ENCODE measurements at places on chromosomes 12 and 14.
A peak's percentile ranks its signal among the peaks of the same experiment; 100 is the strongest.

DNA sequence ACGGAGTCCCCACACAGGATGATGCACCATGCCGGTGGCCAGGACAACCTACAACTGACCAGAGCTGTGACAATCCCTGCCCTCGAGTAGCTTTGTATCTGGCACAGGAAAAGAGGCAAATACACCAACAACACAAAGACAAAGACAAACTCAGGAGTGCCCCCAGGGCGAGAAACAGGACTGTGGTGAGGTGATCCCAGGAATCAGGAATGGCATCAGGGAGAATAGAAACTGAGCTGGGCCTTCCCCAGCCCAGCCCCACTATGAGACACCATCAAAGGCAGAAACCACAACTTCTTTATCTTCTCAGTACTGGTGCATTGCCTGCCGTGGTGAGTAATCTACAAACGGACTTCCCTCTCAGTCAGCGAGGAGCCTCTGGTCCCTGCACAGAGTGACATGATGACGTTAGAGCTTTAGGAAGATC is 157.7 kb downstream of the TTC7B start:
- no peak for DNase-seq

GRCh38 chr12:114894076-114894475 is 210.1 kb upstream of the TBX3 start:
- DNase-seq, result no peak

DNA sequence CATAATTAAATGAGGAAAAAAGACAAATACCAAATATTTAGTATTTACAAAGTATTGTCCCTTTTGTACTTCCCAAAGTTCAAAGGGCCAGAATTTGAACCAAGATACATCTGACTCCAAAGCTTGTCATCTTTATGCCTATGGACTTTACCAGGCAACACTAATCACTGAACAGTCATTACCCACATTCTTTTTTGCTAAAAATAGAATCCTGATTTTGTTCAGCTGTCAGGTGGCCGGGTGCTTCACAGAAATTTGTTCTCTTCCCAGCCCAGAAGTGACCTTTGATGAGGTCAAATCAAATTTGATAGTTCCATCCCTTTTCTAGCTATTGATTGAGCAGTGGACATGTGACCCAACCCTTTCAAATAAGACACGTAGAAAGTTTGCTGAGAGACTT is 121.6 kb downstream of the LLPH start:
- no peak for DNase-seq

GRCh38 chr12:105092336-105092735 is 8.1 kb upstream of the ALDH1L2 start:
- DNase-seq, result no peak

- no peak for DNase-seq
Measured at GRCh38 chr12:53695152-53696145, 19.6 kb upstream of the ATP5MC2 start.

DNA sequence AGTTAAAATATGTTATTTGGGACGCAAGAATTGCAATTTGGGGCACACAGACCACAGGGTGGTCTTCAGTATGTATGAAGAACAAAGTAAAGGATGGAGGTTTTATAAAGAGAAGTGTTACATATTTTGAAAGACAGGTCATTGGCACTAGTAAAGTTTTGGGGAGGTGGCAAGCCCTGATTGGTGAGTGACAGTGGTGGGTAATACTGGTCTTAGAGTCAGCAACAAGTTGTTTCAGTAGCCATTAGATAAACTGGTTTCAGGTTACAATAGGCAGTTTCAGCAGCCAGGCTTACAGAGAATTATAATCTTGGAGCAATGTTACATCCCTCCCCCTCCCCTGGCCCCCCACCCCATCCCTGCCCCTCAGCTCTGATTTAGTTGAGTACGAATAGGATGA is 17.5 kb downstream of the MARK3 start:
- no peak for DNase-seq

DNA sequence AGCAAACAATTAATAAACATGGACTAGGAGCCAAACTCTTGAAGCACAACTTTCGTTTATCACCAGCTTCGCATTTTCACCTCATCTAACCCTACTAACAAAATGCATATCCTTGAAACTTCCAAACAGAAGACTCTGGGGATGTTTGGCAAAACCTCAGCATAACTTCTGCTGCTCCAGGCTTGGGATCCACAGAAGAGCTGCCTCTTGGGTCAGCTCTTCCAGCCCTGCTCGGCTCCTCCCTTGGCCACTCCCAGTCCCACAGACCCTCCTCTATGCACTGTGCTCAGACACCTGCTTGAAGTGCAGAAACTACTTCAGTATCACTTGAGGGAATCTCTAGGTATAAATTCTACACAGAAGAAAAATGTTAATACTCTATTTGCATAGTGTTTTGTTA is 110.0 kb upstream of the AMIGO2 start:
- DNase-seq, result no peak

GRCh38 chr12:105384220-105384619 is 53.7 kb downstream of the C12orf75 start:
- no peak for DNase-seq

- DNase-seq, result no peak
Measured at GRCh38 chr14:51792809-51793208, 67.6 kb upstream of the GNG2 start.

DNA sequence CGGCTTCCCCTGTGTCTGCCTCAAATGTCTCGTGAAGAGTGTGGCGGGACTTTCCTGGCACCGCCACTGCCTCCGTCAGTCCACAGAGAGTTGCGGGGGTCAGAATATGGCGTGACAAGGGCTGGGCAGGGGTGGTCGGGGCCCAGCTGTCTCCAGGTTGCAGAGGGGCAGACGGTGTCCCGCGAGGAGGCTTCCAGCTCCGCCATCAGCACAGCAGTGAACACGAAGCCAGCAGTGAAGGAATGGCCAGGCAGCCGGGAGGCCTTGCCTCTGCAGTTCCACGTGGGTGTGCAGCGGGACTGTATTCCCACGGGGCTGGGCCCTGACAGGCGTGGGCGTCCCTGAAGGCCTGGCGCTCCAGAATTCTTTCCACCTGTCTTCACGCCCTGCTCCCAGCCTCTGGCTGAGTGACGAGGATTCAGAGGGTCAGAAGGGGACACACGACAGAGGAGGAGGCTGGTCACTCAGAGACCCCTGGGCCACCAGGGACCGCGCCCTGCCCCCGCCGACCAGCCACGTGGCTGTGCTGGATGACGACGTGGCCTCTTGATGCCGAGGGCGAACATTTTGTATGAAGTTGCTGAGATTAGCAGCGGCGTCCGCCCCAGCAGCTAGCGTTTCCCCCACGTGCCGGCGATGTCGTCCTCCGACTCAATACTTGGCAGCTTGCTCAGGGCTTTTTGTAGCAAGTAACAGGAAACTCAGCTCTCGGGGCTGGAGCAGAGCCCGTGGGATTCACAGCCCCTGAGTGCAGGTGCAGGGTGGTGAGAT is 25.0 kb upstream of the GALNT9 start:
- no peak for DNase-seq

- DNase-seq, result peak; percentile 55
Measured at GRCh38 chr14:90697577-90698206, 118.5 kb downstream of the TTC7B start.

DNA sequence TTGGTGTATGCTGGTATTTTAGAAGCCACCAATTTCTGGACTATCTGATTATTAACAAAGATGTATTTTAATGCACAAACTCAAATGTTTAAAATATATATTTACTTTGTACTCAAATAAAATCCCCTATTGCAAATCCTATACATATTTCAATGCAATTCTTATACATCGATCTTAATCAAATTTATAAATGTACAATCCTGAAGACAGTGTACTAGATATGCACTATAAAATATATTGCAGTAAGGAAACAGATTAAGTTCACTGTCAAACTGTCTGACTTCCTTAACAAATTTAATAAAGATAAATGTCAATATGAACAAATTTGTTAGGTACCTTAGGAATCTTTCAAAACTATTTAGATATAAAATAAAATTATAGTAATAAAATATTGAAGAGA is 43.9 kb downstream of the FOXA1 start:
- no peak for DNase-seq

GRCh38 chr12:7369274-7369729 is 65.4 kb downstream of the ACSM4 start:
- DNase-seq, result peak; percentile 16

DNA sequence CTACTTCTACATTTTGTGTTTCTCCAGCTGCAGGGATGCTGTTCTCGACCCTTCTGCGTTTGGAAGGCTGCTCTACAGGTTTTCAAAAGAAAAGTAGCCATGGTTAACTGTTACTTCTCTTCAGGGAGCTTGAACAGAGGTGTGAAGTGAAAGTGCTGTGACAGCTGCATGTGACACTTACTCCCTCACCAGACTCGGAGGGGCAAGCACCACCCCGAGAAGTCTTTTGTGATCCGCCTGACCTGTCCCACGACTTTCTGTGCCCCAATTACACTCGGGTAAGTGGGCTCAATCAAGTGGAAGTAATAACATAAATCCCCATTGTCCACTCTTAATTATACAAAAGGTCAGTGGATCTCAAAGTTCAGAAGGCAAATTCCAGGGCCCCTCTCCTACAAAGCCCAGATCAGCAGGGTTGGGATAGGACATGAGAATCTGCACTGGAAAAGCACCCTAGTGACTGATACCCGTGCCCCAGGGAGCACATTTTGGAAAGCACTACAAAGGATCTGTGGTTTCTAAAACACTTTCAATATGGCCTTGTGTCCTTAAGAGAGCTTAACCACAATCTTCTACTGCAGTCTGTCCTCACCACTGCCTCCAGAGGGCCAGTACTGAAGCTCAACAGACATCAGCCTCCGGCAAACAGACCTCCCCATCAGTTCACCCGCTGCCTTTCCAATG is 11.5 kb downstream of the FICD start:
- DNase-seq, result no peak

GRCh38 chr12:57087691-57088353 is 1.1 kb upstream of the NAB2 start:
- DNase-seq, result peak; percentile 94

- no peak for DNase-seq
Measured at GRCh38 chr12:122227341-122227740, 1.5 kb upstream of the DIABLO start.

GRCh38 chr12:31727192-31727591 is 1.6 kb downstream of the AMN1 start:
- no peak for DNase-seq

- DNase-seq, result no peak
Measured at GRCh38 chr12:130608132-130608531, 108.0 kb downstream of the RIMBP2 start.

- DNase-seq, result no peak
Measured at GRCh38 chr14:90663680-90664079, 152.6 kb downstream of the TTC7B start.

GRCh38 chr14:68939181-68939892 is 39.8 kb downstream of the ACTN1 start:
- DNase-seq, result no peak

DNA sequence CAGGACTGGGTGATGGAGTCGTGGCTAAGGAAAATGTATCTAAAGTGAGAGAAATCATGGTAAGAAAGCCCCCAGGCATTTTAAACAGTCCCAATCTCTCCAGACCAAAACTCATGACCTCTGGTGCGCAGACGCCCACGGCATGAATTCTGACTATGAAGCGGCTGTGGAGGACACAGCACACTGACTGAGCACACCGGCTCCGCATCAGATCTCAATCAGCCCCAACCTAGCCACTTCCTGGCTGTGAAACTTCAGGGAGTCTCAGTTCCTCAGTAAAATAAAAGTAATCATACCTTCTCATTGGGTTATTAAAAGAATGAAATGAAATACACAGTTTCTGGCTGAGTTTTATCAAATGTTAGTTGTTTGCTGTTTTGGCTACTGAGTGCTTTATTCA is 38.7 kb downstream of the SETD3 start:
- DNase-seq, result no peak

GRCh38 chr12:91622981-91623380 is 440.4 kb upstream of the DCN start:
- DNase-seq, result no peak

GRCh38 chr12:130166306-130166705 is 4.0 kb downstream of the FZD10 start:
- DNase-seq, result no peak

GRCh38 chr12:47088021-47088944 is 8.5 kb upstream of the AMIGO2 start:
- DNase-seq, result no peak

DNA sequence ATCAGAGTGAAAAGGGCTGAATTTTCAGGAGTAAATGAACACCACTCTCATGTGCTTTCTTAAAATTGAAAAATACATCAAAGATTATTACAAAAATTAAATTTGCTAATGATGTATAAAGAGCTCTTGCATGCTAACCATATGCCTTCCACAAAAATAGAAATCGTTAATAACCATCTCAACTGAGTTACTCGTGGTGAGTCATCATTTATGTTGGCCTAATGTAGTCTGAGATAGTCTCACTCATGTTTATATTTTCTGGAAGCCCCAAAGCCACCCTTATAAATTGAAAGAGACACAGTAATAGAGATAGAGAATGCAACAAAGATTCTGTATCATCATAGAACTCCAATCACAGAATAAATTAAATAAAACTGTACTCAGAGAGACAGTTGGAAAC is 131.2 kb downstream of the KCNH5 start:
- peak; percentile 5 for DNase-seq

DNA sequence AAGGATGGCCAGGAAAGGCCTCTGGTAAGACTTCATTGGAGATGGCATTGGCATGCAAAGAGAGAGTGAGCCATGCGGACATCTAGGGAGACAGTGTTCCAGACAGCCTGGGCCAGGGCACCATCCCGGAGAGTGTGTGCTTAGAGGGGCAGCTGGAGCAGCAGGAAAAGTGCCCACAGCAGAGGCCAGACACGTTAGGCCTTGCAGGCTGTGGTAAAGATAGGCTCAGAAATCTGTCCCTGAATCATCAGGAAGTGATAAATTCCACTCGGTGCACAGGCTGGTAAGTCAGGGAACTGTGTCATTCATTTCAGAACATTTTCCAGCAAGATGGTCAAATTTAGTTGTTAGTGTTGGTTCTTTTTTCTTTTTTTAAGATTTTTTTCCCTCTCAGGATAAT is 8.8 kb downstream of the GALNT16 start:
- DNase-seq, result no peak

DNA sequence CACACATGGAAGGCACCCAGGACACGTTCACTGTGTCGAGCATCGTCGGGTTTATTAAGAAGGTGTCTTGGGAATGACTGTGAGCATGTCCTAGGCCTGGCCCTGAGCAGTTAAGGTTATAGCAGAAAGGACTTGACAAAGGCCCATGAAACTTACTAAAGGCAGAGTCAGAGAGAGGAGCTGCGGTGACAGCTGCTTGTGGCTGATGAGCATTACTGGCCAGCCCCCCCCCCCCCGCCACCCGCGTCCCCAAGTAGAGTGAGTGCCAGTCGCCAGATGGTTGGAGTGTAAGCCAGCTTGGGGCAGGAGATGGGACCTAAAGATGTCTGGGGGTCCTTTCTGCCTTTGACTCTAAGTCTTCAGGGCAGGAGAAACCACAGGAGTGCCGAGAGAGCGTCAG is 169.9 kb downstream of the TSPAN9 start:
- no peak for DNase-seq

DNA sequence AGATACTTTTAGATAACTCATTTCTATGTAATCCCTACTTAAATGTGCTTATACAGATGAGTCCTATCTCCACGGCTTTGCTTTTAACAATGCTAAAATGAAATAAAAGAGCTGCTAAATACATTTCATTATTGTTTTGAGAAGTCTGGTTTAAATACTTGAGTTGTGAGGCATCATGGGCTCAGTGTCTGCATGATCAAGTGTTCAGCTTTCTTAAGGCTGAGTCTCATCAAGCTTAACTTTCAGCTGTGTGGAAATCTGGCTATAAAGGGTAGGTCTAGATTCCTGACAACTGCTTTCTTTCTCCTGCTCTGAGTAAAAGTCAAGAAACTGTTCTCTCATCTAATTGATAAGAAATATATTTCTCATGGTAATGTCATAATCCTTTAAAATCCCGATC is 235.4 kb downstream of the FSCB start:
- DNase-seq, result no peak

GRCh38 chr12:3634348-3634747 is 118.6 kb downstream of the CRACR2A start:
- DNase-seq, result no peak

- no peak for DNase-seq
Measured at GRCh38 chr14:62084020-62084419, 321.8 kb downstream of the SNAPC1 start.
